Activated T-cell treated with anti-CD3 and anti-CD28 coated beads for 1 hour (primary cell): ENCODE measurements at places on chromosomes 7 and 10.

- DNase-seq, result no peak
These were observed 35.8 kb upstream of the EIF4H start for GRCh38 chr7:74138334-74138867.

DNA sequence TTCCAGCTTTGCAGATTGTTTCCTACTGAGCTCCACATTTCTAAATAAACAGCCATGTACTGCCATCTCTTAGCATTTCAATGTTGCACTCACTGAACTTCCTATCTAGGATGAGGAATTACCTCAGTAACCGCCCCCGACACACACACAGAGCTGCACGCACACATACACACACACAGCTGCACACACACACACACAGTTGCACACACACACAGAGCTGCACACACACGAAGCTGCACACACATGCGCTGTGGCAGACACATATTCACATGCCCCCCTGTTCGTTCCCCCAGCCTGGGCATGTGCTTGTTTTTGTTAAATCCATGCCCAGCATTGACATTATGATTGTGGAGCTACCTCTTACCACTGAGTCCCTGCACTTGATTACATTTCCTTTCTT is 39.6 kb upstream of the CNPY1 start:
- DNase-seq, result no peak

DNA sequence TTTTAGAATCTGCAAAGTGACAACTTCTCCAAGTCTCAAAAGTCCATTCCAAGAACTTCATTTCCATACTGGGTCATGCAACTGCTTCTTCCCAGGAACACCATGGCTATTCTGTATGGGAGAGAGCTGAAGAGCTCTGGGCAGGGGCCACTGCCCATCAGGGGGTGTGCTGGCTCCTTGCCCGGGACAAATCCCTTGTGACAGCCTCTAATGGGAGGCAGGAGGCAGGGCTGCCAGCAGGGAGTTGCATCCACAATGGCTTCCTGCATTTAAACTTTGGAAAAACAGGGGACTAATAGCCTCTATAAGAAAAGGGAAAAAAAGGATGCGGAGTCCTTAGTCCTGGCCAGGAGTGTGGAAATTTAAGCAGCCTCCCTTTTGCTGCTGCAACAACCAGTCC is 18.4 kb upstream of the FRMD4A start:
- no peak for DNase-seq

GRCh38 chr10:10804998-10805740 is 212.5 kb upstream of the CELF2 start:
- DNase-seq, result no peak

- DNase-seq, result no peak
These were observed 173.7 kb downstream of the POM121L12 start for GRCh38 chr7:53209129-53209528.
